ENCODE measurements at places on chromosomes 16 and 17.

DNA sequence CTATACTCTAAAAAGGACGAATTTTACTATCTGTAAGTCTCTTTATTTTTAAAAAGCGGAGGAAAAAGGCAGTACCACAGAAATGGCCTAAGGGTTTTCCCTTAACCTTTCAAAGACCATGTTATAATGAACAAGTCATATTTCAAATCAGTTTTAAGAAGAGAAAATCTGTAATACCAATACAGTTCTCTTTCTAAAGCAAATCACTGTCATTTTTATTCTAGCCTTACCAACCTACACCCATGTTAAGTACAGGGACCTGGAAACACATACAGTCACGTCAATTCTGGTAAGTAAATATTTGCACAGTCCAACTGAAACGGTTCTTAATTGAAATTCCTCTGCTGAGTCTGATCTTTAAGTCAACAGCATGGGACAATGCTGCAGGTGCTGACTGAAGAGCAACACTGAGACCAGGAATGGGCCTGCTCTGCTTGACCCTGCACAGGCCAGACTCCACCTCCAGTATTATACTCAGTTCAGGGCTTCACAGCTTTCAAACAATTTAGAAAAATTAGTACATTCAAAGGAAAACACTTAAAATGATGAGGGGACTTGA is 20.2 kb downstream of the MBTPS1 start:
- no peak for DNase-seq

- DNase-seq, result no peak
Measured at GRCh38 chr17:28282596-28282995, 36.4 kb upstream of the TMEM97 start.

DNA sequence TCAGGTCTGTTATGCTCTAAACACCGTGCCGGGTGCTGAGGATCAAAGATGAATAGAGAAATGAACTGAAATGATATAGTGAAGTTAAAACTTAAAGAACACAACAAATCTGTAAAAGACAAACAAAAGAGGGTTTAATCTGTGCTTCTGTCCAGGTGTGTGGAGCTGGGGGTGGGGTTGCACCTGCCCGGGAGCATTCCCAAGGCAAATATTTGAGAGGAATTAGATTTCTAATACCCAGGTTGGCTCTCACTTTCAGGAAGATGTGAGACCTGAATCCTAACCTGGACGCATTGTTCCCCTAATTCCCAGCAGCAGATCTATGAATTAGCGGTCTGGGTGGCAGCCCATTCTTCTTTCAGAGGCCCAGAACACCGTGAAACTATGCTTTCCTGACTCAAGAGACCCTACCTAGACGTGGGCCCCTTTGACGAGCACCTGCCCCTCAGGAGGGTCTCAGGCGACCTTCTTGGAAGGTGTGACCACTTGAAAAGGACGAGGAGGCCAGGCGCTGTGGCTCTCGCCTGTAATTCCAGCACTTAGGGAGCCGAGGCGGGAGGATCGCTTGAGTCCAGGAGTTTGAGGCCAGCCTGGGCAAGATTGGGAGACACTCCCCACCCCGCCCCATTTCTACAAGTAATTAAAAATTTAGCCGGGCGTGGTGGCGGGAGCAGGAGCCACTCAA is 677 bp upstream of the RANGRF start:
- no peak for DNase-seq

- no peak for DNase-seq
Measured at GRCh38 chr16:51449441-51449840, 298.4 kb upstream of the SALL1 start.

DNA sequence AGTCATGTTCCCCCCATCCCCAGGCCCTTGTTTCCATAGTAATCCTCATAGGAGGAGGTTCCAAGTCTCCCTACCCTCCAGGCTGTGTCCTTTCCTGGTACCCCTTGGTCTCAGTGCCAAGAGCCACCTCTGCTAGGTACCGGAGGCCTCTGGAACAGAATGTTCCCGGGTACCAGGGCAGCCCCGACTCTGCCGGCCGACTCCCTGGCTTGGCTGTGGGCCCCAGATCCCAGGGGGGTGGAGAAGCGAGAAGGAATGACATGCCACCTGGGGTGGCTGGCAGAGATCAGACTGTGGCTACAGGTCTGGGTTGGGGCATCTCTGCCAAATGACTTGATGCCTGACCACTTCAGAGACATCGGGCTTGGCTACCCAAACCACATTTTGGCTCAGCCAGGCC is 3.6 kb downstream of the STAC2 start:
- DNase-seq, result no peak

DNA sequence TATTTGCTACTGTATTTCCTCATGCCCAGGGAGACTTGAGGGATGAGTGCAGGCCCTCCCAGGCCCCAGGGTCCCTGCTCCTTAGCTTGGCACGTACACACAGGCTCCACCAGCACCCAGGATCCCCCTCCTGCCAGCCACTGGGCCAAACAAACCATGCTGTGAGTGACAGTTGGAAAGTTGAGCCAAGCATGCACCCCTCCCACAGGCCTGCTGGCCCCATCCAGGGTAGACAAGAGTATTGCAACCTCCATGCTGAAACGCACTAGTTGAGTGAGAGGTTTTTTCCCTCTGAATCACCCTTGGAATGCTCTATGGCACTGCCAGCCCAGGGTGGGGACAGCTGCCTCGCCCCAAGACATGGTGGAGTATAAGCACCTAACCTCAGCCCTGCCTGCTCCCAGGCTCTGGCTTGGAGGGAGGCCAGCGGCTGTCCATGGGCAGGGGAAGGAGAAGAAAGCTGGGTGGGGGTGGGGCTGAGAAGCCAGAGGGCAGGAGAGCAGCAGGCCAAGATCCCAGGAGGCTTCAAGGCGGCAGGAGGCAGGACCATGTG is 49.6 kb downstream of the PITPNM3 start:
- no peak for DNase-seq

DNA sequence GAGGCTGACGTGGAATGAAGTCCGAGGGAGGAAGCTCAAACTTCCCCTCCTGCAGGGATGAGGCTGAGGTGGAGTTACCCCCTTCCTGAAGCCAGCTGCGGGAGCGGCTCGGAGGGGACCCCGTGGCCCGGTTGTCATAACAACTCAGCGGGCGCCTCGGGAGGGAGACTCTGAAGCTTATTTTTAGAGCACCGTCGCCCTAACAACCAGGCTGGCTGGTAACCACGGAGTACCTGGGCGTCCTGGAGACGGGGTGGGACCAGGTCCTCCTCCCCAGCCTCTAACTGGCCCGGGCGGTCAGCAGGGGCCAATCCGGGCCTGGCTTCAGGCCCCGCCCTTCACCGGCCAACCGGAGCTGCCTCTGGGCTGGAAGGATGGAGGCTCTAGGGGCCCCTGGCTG is 27.7 kb downstream of the NECAB2 start:
- DNase-seq, result no peak

- no peak for DNase-seq
Measured at GRCh38 chr16:86241681-86242080, 268.6 kb upstream of the FOXF1 start.

DNA sequence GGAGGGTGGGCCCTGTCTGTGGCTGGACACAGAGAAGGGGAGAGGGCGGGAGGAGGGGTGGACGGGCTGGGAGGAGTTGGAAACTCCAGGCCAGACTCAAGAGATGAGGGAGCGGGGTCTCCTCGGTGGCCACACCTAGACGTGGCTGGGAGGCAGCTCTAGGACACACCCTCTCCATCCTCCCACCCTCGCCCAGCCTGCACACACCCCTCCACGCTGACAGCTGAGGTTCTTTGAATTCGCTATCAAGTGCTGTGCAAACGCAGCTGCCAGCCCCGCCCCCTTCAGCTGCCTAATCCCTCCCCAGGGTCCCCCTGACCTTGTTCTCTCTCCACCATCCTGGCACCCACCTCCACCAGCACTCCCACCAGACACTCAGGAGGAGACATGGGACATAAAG is 48.7 kb downstream of the DNAH17 start:
- no peak for DNase-seq

GRCh38 chr16:57713596-57713995 is 19.0 kb downstream of the DRC7 start:
- no peak for DNase-seq

DNA sequence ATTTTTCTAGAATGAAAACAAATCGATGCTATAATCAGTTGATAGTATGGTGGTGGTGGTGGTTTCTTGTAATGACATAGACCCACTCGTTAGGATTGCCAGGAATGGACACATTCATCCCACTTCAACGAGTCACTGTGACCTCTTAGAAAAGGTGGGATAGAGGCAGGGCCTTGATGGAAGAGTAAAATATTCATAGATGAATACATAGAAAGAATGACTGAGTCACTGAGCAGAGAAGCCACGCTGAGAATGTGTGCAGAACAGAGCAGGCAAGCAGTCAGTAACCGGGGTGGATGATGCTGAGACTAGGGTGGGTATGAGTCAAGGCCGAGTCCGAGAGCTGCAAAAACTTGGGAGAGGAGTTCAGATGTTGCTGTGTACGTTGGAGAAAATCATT is 129.9 kb downstream of the PITPNC1 start:
- no peak for DNase-seq

GRCh38 chr17:81044764-81045589 is 10.0 kb downstream of the BAIAP2 start:
- DNase-seq, result peak; percentile 39

GRCh38 chr17:50331085-50331791 is 14.7 kb upstream of the XYLT2 start:
- DNase-seq, result no peak

- DNase-seq, result no peak
Measured at GRCh38 chr17:1482680-1483079, 9.8 kb downstream of the MYO1C start.

DNA sequence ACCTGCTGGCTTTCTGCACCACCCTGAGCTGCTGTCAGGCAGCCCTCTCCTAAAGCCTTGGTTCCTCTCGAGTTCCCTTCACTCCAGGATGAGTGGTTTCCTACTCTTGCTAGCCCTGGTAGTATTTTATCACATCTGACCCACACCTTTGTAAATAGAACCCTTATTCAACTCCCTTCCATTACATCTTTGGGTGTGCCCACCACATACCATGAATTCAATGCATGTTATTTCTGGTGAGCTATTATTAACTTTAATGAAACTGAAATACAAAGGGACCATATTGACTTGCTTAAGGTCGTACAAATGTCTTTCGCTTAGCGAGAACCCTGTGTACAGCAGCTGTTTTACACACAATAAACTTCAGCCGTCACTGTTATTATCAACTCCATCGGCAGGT is 521.3 kb downstream of the GRIN2A start:
- no peak for DNase-seq

- no peak for DNase-seq
Measured at GRCh38 chr17:43897831-43898230, 9.5 kb downstream of the MPP2 start.

DNA sequence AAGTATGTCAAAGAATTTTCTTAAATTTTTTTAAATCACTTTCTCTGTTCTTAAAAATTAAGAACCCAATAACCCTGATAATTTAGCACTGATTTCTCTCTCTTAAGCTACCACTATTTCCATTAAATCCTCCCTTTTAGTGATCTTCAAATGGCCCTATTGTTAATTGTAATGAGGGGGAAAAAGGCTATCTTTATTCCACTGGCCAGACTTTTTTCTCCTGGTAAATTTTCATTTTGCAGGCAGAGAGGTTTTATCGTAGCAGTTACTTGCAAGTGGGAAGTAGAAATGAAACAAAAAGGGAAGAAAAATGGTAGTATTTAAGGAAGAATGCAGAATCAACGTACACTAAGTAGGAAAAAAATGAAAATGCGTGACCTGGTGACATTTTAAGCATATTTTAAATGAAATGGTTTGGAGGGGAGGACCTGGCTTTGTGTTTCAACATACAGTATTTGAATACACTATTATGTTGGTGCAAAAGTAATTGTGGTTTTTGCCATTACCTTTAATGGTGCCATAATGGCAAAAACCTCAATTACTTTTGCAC is 224.9 kb downstream of the TANC2 start:
- no peak for DNase-seq

DNA sequence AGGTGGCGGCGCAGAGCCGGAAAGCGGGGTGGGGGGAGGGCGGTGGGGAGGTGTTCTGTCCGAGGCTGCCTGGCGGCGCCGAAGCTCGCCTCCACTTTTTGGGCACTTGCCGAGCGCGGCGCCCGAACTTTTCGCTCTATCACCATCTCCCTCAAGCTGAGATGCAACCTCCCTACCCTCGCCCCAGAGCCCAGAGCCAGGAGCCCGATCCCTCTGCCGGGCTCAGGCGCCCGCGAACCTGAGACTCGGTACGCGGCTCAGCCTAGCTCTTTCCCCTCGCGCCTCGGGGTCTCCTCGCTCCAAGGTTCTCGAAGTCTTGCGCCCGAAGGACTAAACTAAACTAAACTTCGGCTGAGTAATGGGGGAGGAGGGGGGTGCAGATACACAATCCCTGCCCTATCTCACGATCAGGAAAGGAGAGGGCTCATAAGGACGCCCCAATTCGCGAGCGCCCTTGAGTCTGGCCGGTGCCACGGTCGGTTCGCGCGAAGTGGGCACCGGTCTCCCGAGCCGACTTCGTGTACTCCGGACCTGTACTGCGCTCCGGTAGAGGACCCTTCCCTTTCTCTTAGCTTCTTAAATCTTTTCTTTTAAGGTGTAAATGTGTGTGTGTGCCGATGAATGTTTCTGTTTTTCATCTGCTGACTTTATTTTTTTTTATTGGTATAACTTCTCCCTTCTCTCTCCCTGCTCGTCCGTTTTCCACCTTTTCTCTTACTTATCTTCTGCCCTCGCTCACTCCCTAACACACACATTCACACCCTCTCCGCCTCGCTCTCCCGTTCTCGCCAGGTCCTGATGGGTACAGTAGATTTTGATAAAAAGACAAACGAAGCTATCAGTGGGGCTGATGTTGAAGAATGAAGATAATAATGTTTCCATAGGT is 1.9 kb upstream of the SALL1 start:
- no peak for DNase-seq

GRCh38 chr17:17740615-17741348 is 59.5 kb downstream of the RAI1 start:
- peak; percentile 33 for DNase-seq

DNA sequence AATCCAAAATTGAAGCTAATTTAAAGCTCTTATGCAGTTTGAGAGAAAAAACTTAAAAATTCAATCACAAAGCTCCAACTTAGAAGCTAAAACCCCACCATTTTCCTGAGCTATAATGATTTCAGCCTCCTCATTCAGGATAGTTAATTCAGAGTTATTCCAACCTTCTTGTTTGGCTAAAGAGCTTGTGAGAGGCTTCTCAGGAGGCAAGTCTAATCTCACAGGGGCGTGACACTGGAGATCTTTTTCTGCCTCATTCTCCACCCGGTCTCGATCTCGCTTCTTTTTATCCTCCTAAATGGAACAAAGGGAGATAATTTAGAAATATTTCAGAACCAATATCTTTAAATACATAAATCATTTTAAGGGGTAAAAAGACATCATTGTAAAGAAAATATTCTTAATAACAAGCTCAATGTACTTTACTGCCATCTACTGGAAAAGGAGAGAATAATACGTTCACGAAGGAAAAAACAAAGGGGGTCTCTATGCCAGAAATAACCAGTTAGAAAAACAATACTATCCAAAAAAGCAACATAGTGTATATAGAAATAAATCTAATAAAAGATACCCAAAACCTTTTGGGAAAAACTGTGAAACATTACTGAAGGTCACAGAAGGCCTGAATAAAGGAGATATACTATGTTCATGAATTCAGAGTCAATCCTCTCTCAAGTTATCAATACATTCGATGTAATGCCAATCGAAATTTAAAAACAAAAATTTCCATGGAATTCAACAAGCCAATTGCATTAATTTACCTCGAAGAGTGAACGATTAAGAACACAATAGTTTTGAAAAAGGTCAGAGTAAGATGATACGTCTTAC is 13.9 kb downstream of the BRD7 start:
- DNase-seq, result no peak

Data from substantia nigra (tissue), 51 donors.